Osteoblast (primary cell): ENCODE measurements at places on chromosomes 4 and X. TPM values are rescaled to one million over a fixed set of nuclear protein-coding genes. Genes with fewer than 3 reads are reported as not detected.

- peaks cover 64% of the 10 kb centered on the region for H3K27me3 ChIP-seq
- no peaks in the 10 kb centered on the region for H3K4me1 ChIP-seq
- H3K4me3 ChIP-seq: no peak overlapping the region
- H3K36me3 ChIP-seq: no peaks in the 10 kb centered on the region
- H3K27ac ChIP-seq: no peak overlapping the region
- no peak for DNase-seq
Observed at GRCh38 chrX:72143609-72143907, 11.8 kb upstream of the RTL5 start.

DNA sequence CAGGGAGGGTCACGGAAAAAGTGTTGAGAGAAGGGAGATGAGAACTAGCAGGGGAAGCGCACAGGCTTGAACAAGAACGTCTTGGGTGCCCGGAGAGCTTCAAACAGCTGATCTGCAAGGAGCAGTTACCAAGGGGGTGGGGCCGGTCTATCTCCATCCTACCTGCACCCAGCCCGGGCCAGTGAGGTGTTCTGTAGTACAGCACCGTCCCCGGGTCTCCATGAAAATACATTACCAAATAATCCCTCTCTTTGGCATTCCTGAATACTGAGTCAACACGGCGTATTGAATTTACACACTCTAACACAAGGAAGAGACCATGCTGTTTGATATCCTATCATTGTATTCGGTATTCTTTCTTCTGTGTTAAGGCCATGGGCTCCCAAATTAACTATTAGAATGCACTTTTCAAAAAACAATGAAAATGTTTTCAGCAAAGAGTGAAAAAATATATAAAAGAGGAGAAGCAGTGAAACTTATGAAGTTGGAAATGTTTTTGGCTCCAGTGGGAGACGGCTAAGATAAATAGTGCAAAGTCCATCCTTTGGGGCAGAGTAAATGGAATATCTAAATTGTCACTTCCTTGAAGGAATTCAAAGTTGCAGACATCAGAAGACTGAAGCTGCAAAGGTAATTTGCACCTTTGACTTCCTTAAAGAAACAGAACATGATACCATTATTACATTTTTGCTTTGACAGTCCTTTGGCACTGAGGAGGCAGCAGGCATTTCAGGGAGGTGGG lies 90.3 kb downstream of the DHRSX start:
- H3K4me1 ChIP-seq: no peaks in the 10 kb centered on the region
- no peak for DNase-seq
- no peak overlapping the region for H3K4me3 ChIP-seq
- H3K27ac ChIP-seq: no peak overlapping the region
- no peaks in the 10 kb centered on the region for H3K27me3 ChIP-seq

SLC6A14 gene
- total RNA-seq: not detected in 2 replicates

- no peaks in the 10 kb centered on the region for H3K4me1 ChIP-seq
- no peaks in the 10 kb centered on the region for H3K36me3 ChIP-seq
- no peak overlapping the region for H3K27ac ChIP-seq
- no peak for DNase-seq
- H3K4me3 ChIP-seq: no peak overlapping the region
Observed at GRCh38 chrX:149467461-149467860, 37.6 kb downstream of the IDS start.

GRCh38 chr4:152686452-152687013 lies 6.7 kb upstream of the TMEM154 start:
- no peaks in the 10 kb centered on the region for H3K36me3 ChIP-seq
- H3K27me3 ChIP-seq: peaks cover 28% of the 10 kb centered on the region
- H3K27ac ChIP-seq: no peak overlapping the region
- DNase-seq: no peak
- no peak overlapping the region for H3K4me3 ChIP-seq

DNA sequence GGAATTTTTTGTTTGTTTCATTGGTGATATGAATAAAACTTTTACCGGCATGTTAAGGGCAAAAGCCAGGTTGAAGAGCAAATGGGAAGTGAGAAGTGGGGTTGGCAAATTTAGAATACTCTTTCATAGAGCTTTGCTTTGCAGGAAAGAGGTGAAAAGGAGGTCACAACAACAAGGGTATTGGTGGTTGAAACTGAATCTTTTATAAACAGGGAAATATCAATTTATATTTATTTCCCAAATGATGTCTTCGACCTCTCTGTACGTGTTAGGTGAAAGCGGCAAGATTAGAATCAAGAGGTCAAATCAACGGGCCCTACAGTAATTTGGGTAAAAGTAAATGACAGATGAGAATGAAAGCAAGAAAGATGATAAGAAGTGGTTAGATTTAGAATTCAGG lies 3.4 kb downstream of the SMR3A start:
- H3K27ac ChIP-seq: no peak overlapping the region
- no peak for DNase-seq
- H3K36me3 ChIP-seq: no peaks in the 10 kb centered on the region
- H3K4me1 ChIP-seq: no peaks in the 10 kb centered on the region
- no peaks in the 10 kb centered on the region for H3K27me3 ChIP-seq

GRCh38 chr4:37889849-37890800 lies 759 bp upstream of the TBC1D1 start:
- peaks cover 13% of the 10 kb centered on the region for H3K27me3 ChIP-seq
- H3K4me3 ChIP-seq: peak overlapping the region; percentile 81

DNA sequence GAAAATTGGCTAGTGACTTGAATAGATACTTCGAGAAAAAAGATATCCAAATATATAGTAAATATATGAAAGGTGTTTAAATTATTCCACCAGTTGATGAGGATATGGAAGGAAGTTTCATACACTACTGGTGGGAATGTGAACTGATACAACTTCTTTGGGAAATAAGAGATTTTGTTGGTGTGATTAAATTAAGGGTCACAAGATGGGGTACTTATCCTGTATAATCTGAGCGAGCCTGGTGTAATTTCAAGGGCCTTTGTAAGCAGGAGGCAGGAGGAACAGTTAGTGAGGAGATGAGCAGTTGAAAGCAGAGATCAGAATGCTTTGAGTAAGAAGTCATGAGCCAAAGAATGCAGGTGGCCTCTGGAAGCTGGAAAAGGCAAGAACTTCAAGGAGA lies 192.2 kb downstream of the KCTD8 start:
- no peak for DNase-seq
- H3K4me1 ChIP-seq: no peaks in the 10 kb centered on the region
- no peaks in the 10 kb centered on the region for H3K27me3 ChIP-seq
- H3K36me3 ChIP-seq: no peaks in the 10 kb centered on the region

GRCh38 chr4:42404001-42404400 lies 6.7 kb downstream of the SHISA3 start:
- H3K27me3 ChIP-seq: peaks cover 6% of the 10 kb centered on the region
- H3K4me1 ChIP-seq: no peaks in the 10 kb centered on the region
- no peak overlapping the region for H3K4me3 ChIP-seq
- DNase-seq: no peak
- no peaks in the 10 kb centered on the region for H3K36me3 ChIP-seq

ATP7A gene
- total RNA-seq: 14.4 and 16.6 TPM in 2 replicates

HS6ST2 gene
- under 0.01 TPM in 1 of 2 replicates, not detected in the other for total RNA-seq

GRCh38 chrX:8043121-8043520 lies 115.9 kb upstream of the PNPLA4 start:
- H3K4me3 ChIP-seq: no peak overlapping the region
- H3K27ac ChIP-seq: no peak overlapping the region
- no peak for DNase-seq
- H3K27me3 ChIP-seq: no peaks in the 10 kb centered on the region
- H3K4me1 ChIP-seq: no peaks in the 10 kb centered on the region
- no peaks in the 10 kb centered on the region for H3K36me3 ChIP-seq

GRCh38 chr4:176883108-176883550 lies 90.4 kb upstream of the VEGFC start:
- peak overlapping the region; percentile 39 for H3K4me3 ChIP-seq
- peak overlapping the region; percentile 88 for H3K27ac ChIP-seq
- no peak for DNase-seq
- H3K4me1 ChIP-seq: peaks cover 43% of the 10 kb centered on the region

- no peak overlapping the region for H3K4me3 ChIP-seq
- no peaks in the 10 kb centered on the region for H3K27me3 ChIP-seq
- H3K36me3 ChIP-seq: no peaks in the 10 kb centered on the region
- H3K4me1 ChIP-seq: no peaks in the 10 kb centered on the region
Observed at GRCh38 chr4:82401600-82401999, 27.8 kb upstream of the HNRNPD start.

DNA sequence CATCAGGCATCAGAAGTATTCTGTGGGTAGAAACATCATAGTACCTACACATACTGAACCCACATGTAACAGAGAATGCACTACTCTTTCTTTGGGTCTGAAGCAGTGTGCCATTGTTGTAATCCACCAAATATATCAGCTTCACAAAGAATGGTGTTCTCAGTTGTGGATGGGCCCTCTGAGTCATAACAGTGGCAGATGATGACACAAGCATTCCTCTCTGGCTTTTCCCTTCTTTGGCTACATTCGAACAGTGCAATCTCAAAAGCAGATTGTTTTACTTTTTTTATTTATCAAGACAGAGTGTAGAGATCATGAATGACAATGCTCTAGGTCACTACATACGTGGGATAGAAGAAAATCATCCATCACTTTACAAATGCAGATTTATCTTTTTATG lies 247.2 kb upstream of the EPHA5 start:
- no peak for DNase-seq
- no peaks in the 10 kb centered on the region for H3K4me1 ChIP-seq
- H3K36me3 ChIP-seq: no peaks in the 10 kb centered on the region
- H3K27me3 ChIP-seq: no peaks in the 10 kb centered on the region
- H3K27ac ChIP-seq: no peak overlapping the region
- no peak overlapping the region for H3K4me3 ChIP-seq

DNA sequence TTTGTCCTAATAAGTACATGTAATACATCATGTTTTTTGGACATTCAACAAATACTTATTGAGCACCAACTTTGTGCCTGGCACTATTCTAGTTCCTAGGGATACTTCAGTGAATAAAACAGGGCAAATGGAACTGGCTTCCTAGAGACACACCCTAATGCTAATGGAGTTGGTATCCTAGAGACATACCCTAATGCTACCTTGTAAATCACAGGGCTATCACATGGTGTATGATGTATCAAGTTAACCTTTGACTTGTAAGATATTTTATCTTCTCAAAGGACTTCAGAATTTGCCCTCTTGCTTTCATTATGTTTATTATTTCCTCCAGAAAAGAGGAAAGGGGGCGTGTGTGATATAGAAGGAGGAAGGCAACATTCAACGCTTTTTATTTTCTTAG lies 10.1 kb downstream of the GK start:
- H3K4me3 ChIP-seq: no peak overlapping the region
- H3K4me1 ChIP-seq: peaks cover 3% of the 10 kb centered on the region
- H3K27ac ChIP-seq: no peak overlapping the region
- no peaks in the 10 kb centered on the region for H3K36me3 ChIP-seq

DCAF8L1 gene
- not detected in 2 replicates for total RNA-seq

DNA sequence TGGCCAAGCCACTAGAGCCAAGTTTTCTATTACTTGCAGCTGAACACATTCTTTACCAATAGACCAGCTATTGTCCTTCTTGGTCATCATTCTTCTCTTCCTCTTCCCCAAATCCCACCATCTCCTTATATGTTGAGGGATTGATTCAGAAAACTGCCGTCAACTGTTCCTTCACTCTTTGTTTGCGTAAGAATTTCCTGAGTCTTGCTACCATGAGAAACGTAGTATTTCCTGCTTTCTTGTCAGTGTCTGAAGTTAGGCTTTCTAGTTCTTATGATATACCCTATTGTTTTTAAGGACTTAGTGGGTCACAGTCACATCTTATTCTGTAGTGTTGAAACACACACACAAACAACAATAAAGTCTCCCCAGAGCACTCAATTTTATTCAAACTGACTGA lies 20.1 kb downstream of the IGFBP7 start:
- peaks cover 23% of the 10 kb centered on the region for H3K4me1 ChIP-seq
- H3K36me3 ChIP-seq: peaks cover 42% of the 10 kb centered on the region
- no peak overlapping the region for H3K4me3 ChIP-seq
- no peak for DNase-seq
- H3K27ac ChIP-seq: no peak overlapping the region
- no peaks in the 10 kb centered on the region for H3K27me3 ChIP-seq

ABLIM2 gene
- 0.29 and 0.36 TPM in 2 replicates for total RNA-seq

DNA sequence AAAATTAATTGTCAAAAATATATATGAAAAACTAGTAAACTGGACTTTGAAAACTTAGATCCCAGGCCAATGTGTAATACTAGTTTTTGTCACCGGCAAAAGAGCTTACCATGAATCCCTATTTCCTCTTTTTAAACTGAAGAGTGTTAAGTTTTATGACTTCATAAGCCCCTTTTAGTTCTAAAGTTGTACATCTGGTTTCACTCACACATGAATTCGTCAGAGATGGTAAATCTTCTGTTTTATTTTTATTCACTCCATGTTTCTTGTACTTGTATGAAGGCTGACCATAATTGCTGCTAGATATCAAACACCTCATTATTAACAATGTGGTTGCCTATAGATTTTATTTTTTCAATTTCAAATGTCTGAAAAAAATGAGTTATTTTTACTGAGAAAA lies 827.9 kb downstream of the PCDH7 start:
- DNase-seq: no peak
- no peak overlapping the region for H3K4me3 ChIP-seq
- no peaks in the 10 kb centered on the region for H3K4me1 ChIP-seq
- no peaks in the 10 kb centered on the region for H3K27me3 ChIP-seq

DNA sequence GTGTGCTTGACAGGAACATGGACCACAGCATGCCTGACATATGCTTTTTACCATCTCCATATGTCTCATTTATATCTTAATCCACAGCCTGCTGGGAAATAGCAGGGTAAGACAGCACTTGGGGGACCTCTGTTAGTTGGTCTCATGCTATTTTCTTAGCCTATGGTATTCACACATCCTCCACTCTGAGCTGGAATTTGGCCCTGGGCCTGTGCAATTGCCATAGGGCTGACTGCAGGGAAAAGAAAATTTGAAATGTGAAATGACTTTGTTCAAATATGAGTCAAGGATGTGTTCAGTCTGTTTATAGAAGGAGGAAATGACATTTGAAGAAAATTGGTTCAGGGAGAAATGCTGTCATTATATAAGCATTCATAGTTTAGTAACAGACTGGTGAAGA lies 9.6 kb upstream of the MAP7D3 start:
- peak overlapping the region; percentile 55 for H3K27ac ChIP-seq
- DNase-seq: no peak
- no peaks in the 10 kb centered on the region for H3K36me3 ChIP-seq
